ENCODE measurements at places on chromosomes 11 and 22.

GRCh38 chr11:130729678-130730300, 186.5 kb downstream of the SNX19 start:
- DNase-seq: no peak

DNA sequence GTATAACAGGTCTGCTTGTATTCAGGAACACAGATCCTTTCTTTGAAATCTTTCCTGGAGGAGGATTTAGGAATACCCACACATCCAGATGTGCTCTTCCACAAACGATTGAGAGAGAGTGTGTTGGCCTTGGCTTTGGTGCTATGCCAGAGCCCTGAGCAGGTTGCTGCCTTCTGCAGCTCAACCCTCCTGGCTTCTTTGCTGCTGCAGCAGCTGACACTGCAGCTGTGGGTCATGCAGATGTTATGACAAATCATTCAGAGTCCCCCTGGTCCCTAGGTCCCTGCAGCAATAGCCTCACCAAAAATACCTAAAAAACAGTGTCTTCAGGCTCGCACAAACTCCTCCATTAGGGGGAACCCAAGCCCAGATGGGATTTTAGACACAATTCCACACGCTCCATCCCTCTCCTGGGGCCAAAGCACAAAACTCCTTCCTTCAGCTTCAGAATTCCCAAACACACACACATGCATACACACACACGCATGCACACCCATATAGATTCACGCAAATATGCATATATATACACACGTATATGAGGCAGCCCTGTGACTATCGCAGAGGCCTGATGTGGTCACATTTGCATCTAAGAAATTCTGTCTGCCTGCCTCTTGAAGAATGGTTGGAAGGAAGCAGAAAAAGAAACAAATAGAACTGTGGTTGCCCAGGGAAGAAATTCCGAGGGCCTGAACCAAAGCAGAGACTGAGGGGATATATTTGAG, 35.4 kb downstream of the SLN start:
- DNase-seq: no peak

DNA sequence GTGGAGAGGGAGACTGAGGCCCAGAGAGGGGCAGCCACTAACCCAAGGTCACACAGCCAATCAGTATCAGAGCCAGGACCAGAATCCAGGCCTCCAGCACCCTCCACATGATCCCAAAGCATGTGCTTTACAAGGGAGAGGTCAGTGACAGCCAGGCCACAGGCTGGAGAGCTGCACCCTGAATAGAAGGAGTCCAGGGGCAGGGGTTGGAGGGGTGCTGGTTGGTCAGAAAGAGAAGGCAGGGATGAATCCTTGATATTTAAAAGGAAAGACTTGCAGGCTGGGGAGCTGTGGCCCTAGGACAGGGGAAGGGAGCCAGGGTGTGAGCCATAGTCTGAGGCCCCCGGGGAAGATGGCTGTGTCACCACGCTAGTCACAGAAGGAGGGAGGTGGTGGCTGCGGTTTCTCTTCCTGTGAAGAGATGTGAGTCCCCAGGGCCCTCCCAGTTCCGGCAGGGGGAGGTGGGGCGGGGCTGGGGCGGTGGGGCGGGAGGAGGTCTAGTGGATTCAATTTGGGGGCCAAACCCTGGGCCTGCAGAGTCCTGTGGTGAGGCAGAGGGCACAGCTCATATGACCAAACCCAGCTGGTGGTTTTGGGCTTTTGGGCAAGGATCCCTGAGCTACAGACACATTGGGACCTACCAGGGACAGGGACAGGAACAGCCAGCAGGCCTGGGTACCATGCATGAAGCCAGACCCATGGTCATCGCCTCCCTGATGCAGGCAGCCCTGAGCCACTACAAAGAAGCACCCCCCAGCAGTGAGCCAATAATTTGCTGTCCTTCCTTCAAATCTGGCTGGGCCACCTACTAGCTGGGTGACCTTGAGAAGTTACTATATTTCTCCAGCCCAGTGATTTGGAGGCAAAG, 14.0 kb downstream of the RAC2 start:
- no peak for DNase-seq

GRCh38 chr11:16604794-16605388, 133.6 kb upstream of the C11orf58 start:
- peak; percentile 35 for DNase-seq

- DNase-seq: no peak
These were observed 6.7 kb upstream of the SF1 start for GRCh38 chr11:64784813-64785581.

GRCh38 chr22:26651815-26652214, 5.6 kb upstream of the MIAT start:
- DNase-seq: no peak

GRCh38 chr22:46262449-46263215, 511 bp downstream of the PKDREJ start:
- no peak for DNase-seq

DNA sequence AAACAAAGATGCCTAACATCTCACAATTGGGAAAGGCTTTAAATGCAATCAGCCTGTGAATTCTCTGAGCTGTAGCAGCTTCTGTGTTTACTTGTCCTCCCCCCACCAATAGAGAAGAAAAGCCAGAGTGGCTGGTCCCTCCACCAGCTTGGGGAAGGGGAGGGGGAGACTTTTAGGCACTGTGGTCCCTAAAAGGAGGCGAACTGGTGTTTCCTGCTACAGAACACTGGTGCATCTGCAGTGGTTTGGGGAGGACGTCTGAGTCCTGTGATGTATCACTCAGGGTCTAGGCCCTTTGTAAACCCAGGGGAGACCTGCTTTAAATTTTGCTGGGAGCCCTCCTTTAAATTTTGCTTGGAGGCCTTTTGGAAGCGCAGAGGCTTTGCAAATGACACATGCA, 16.9 kb downstream of the TNRC6B start:
- no peak for DNase-seq

- DNase-seq: peak; percentile 40
These were observed at the start of gene P2RY6 for GRCh38 chr11:73271936-73272679. TSS of gene P2RY6 (plus strand) at chr11:73272338. CDS start at chr11:73296519, 24,181 bp downstream.

DNA sequence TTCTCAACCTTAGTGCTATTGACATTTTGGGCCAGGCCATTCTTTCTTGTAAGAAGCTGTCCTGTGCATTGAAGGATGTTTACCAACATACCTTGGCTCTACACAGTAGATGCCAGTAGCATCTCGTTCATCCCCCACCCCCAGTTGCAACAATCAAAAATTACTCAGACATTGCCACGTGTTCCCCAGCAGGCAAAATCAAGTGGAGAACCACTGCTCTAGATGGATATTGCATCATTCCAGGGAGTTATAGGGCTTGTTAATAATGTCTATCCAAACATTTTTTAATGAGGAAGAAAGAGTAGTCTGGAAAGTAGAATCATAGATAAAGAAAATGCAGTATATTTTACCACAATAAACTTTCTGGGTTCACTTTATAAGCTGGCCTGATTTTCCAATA, 64.1 kb downstream of the PRMT3 start:
- DNase-seq: no peak

GRCh38 chr11:62128835-62129234, 5.0 kb downstream of the INCENP start:
- no peak for DNase-seq

- DNase-seq: no peak
These were observed 74.1 kb upstream of the CHRM4 start for GRCh38 chr11:46465683-46466082.

GRCh38 chr11:132646890-132647289, 885.4 kb downstream of the OPCML start:
- no peak for DNase-seq

- DNase-seq: peak; percentile 52
These were observed 229.3 kb downstream of the CASP12 start for GRCh38 chr11:104668797-104669463.

GRCh38 chr22:46863794-46864193, 101.3 kb downstream of the TBC1D22A start:
- DNase-seq: no peak

- no peak for DNase-seq
These were observed 4.3 kb upstream of the OSBPL5 start for GRCh38 chr11:3169255-3170043.

- no peak for DNase-seq
These were observed 516.1 kb downstream of the MIAT start for GRCh38 chr22:27173530-27173929.

GRCh38 chr11:6734616-6735015, 37.2 kb downstream of the OR2AG2 start:
- no peak for DNase-seq

DNA sequence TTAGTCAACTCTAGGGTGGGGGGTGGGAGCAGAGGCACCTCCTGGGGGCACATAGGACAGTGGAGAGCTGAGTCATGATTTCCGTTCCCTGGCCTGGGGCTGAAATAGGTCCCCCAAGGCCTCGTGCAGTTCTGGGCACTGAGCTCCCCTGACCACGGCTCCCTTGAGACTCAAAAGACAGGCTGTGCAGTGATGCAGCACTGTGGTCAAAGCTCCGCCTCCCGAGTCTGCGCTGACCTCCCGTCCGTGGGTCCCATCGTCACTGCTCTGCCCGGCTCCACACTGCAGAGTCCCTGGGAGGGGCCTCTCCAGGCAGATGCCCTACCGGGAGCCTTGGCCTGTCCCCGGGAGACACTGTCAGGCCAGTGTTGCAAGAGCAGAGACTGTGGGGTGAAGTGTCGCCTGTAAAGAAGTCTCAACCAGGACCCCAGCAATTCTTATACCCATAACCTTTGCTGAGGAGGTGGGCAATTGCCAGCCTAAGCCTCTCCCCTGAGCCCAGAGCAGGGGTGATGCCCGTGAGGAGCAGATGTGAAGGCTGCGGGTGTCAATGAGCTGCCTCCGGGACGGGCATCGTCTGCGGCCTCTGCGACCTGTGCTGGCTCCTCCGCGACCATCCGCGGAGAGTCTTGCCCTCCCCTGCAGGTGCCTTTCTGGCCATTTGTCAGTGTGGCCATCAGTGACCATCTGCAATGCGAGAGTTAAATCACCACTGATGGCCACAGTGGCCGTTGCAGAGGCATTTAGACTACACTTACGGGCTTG, 877.3 kb downstream of the BRD1 start:
- no peak for DNase-seq

DNA sequence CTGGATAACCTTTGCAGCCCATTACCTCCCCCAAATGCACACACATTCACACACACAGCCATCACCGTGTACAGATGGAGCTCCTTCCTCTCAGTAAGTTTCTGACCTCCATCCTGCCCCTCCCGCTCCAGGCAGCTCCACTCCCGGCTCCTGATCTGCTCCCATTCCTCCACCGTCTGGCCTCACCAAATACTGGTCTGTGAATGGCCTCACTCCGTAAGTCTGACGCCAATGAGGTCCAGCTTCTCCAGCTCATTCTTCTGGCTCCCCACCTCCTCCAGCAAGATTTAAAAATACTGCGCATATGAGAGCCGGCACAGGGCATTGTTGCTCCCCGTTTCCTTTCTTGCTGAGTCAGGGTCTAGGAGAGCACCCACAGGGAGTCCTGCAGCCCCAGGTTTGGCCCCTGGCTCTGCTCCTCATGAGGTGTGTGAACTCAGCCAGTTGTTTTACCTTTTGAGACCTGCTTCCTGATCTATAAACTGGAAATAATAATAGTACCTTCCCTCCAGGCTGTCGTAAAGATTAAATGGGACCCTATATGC, 14.0 kb upstream of the TUB start:
- no peak for DNase-seq

DNA sequence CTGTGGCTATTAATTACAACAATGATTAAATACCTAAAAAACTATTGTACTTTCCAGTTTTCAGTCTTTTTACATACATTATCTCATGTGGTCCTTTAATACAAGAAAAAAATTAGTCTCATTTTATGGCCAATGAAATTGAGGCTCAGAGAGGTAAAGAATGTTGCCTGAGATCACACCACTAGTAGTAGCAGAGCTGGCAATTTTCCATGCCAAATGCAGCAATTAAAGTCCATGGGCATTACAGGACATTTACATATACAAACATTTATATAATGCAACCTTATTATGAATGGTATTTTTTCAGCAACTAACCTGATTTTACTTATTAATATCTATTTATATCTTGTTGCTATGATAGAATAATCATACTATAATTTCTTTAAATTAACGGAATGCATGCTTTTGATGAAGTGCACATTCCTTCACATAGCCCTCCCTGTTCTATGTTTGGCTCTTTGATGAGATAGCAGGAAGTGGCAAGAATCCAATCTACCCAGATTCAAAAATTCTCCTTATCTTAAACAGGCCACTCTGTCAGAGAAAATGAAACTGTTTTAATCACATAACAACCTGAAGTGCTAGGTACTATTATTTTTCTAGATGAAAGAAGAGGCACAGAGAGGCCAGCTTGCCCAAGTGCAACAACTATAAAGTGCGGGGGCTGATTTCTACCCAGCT, 120.9 kb upstream of the LDLRAD3 start:
- no peak for DNase-seq

DNA sequence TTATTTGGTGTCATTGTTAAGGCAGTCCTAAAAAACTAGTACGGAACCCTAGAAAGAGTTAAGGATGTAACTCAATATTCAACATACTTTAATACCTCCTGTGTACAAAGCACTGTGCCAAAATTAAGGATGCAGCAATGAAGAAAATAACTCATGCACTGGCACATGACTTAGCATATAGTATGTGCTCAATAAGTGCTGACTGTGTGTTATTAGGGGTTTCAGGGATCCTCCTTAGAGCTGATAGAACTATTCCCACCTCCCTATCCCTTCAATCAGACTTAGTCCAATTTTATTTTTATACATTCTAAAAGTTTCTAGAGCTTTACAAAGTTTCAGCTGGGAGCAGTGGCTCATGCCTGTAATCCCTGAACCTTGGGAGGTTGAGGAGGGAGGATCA, 6.1 kb upstream of the FEZ1 start:
- DNase-seq: no peak

DNA sequence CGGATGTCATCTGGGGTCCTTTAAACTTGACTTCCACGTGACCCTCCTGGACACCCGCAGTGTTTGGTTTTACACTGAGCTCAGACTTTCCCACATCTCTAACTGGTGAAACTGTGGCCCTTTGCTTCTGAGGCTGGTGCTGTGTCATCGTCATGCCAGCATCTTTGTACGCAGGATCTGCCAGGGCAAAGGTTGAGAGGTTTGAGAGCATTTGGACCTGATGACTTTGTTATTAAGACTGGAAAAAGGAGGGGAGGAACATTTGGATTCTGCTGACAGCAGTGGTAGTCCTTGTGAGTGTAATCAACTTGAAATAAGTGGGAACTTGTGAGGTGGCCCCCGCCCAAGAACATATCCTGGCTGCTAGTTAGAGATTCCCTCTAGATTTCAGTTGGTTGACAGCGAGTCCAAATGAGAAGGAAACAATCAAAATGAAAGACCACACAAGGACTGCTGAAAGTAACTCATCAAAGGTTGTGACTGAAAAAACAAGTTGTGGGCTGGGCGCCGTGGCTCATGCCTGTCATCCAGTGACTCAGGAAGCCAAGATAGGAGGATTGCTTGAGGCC, 102.5 kb downstream of the KIAA1671 start:
- no peak for DNase-seq

DNA sequence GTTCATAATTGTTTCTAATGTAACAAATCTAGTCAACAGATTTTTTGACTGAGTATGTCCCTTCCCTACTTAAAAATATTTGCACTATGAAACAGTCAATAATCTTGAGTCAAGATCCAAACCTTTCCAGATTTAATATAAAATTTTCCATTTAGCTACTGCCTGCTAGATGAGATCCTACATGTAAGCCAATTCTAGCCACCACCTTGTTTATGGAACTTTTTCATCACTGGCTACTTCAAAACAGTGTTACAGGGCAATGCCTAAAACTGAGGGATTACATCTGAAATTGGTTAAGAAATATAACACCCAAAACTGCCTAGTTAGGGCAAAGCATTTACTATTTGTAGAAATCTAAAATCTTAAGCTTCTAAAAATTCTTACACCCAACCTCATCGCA, 10.5 kb upstream of the FUT4 start:
- DNase-seq: no peak

- peak; percentile 4 for DNase-seq
These were observed 26.7 kb downstream of the FLI1 start for GRCh38 chr11:128720522-128720985.

All from SK-MEL-5 (cell line).